ENCODE measurements at places on chromosomes 2 and 18. TPM values are rescaled to one million over a fixed set of nuclear protein-coding genes. Genes with fewer than 3 reads are reported as not detected.

The CD8B2 gene
- polyA plus RNA-seq, result not detected

The IL37 gene
- polyA plus RNA-seq, result not detected

The UGT1A4 gene
- polyA plus RNA-seq, result not detected

The KCNG2 gene
- polyA plus RNA-seq, result not detected

The ST6GAL2 gene
- polyA plus RNA-seq, result not detected

The IL36B gene
- polyA plus RNA-seq, result not detected

The ZAP70 gene
- polyA plus RNA-seq, result 166 TPM

The GAREM1 gene
- polyA plus RNA-seq, result 1.0 TPM

The RTTN gene
- polyA plus RNA-seq, result 2.8 TPM

The MEMO1 gene
- 18.7 TPM for polyA plus RNA-seq

The MALT1 gene
- 43.8 TPM for polyA plus RNA-seq

The RFX8 gene
- not detected for polyA plus RNA-seq

The CROCC2 gene
- polyA plus RNA-seq, result not detected

The RGPD4 gene
- polyA plus RNA-seq, result not detected

The APLF gene
- 1.4 TPM for polyA plus RNA-seq

The WDCP gene
- 4.4 TPM for polyA plus RNA-seq

The BOLL gene
- polyA plus RNA-seq, result 0.08 TPM

The CWC22 gene
- polyA plus RNA-seq, result 32.5 TPM

The RIT2 gene
- polyA plus RNA-seq, result not detected

The IL36A gene
- polyA plus RNA-seq, result not detected

The SERPINB7 gene
- polyA plus RNA-seq, result not detected
